Thymus (tissue), 14 donors: ENCODE measurements at places on chromosomes 12 and 14.
A peak's percentile ranks its signal among the peaks of the same experiment; 100 is the strongest.

GRCh38 chr14:39266525-39266870 is 32.8 kb downstream of the MIA2 start:
- no peaks in the 10 kb centered on the region for H3K27me3 ChIP-seq
- peak overlapping the region; percentile 93 for H3K4me3 ChIP-seq
- H3K36me3 ChIP-seq, result no peaks in the 10 kb centered on the region
- no peak for DNase-seq

DNA sequence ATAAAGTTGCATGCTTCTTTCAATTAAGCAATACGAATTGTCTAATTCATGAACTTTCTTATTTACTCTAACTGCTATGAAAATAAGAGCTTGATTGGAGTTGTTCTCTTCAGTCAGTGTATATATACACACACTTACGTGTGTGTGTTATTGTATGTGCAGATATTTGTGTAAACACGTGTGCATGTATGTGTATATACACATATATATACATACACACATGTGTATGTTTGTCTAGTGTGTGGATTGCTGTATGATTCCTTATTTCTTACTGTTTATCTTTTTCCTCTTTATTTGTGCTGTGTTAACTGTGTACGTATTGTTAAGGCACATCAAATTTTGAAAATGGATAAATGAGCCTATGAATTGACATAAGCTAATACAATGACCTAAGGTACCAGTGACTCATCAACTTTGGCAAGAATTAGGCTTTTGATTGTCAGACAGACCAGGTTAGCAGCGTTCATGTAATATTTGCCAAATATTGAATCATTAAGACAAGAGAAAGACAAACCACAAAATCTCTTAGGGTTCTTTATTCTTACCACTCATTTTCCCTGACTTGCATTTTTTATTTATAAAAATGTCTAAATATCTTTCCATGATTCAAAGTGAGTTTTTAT is 423.9 kb downstream of the SOX5 start:
- H3K4me1 ChIP-seq, result no peaks in the 10 kb centered on the region
- no peak overlapping the region for H3K27ac ChIP-seq
- H3K27me3 ChIP-seq, result no peaks in the 10 kb centered on the region
- DNase-seq, result no peak
- no peaks in the 10 kb centered on the region for H3K36me3 ChIP-seq

DNA sequence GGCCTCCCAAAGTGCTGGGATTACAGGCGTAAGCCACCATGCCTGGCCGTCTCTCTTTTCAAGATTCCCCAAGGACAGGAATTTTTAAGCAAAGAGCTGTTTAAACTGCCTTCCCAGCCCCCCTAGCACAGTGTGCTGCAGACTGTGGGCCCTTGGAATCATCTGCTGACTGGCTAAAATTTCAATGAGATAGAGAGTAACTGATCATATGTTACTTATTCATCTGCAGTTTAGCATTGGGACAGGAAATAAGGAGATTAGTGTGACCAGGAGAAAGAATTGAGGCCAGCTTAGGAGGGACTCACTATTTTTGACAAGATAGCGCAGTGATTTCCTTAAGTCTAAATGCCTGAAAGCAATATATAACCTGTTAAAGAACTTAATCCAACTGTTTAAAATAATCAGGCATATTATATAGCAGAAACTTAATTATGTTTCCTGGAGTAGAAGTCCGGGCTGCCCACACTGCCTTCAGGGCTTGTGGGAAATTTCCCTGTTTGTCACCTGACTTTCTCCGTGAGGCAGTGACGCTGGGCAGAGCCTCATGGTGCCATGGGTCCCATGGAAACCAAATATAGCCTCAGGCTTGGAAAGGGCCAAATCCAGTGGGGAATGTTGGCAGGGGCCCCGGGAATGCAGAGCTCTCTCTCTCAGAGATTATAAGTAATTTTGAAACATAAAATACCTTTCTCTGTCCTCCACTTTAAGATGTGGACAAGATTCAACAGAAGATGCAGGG is 22.8 kb upstream of the CEBPE start:
- H3K4me3 ChIP-seq, result no peak overlapping the region
- H3K36me3 ChIP-seq, result no peaks in the 10 kb centered on the region

GRCh38 chr12:3252450-3252891 is 175.3 kb downstream of the TSPAN9 start:
- H3K4me1 ChIP-seq, result no peaks in the 10 kb centered on the region
- no peak for DNase-seq
- no peak overlapping the region for H3K4me3 ChIP-seq
- H3K27me3 ChIP-seq, result no peaks in the 10 kb centered on the region

DNA sequence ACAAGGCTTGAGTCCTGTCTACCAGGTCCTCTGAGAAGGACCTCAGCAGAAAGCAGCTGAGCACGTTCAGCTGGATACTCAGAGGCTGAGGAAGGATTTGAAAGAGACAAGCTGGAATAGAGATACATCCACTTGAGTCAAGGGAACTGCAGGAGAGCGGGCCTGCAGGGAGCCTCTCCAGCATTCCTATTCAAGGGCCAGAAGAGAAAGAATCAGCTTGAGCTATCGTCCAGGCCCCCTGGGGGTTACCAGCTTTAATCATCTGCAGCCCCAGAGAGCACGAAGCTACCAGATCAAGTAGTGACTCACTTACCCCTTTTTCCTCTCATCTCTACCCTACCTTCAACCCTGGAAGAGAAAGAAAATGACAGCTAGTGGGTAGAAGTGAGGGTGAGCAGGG is 80.9 kb downstream of the NDUFA12 start:
- H3K4me1 ChIP-seq, result no peaks in the 10 kb centered on the region
- no peak overlapping the region for H3K4me3 ChIP-seq
- H3K27me3 ChIP-seq, result no peaks in the 10 kb centered on the region
- H3K27ac ChIP-seq, result no peak overlapping the region
- no peak for DNase-seq

DNA sequence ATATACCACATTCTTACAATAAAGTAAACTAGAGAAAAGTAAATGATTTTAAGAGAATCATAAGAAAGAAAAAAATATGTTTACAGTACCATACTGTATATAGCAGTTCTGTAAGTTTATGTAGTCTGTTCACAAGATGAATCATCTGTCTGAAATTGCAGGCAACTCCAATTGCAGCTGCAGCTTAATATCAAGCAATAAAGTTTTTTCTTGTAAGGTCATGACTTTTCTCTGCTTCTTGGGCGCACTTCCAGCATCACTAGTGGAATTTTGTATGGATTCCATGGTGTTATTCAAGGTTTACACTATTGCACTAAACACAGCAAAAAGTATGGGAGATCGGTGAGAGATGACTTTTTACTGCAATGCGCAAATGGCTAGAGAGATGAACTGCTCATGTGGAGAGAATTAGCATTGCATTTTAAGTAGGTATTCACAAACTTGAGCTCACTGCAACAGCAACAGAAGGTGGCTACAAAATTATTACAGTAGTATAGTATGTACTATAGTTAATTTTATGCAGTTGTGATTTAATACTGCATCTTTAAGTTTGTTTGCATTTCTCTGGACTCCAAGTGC is 445.4 kb upstream of the OR4E1 start:
- H3K27ac ChIP-seq, result no peak overlapping the region
- DNase-seq, result no peak
- peaks cover 4% of the 10 kb centered on the region for H3K4me1 ChIP-seq
- H3K27me3 ChIP-seq, result no peaks in the 10 kb centered on the region
- H3K4me3 ChIP-seq, result no peak overlapping the region

DNA sequence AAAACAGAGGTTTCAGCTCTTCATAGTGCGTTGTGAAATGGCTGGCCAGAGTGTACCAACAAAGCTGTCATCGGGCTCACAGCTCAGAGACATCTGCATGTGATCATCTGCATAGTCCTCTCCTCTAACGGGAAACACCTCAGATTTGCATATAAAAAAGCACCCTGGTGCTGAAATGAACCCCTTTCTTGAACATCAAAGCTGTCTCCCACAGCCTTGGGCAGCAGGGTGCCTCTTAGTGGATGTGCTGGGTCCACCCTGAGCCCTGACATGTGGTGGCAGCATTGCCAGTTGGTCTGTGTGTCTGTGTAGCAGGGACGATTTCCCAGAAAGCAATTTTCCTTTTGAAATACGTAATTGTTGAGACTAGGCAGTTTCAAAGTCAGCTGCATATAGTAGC is 14.3 kb upstream of the PAPLN start:
- no peaks in the 10 kb centered on the region for H3K4me1 ChIP-seq
- H3K27ac ChIP-seq, result no peak overlapping the region
- H3K27me3 ChIP-seq, result no peaks in the 10 kb centered on the region
- DNase-seq, result no peak
- H3K4me3 ChIP-seq, result no peak overlapping the region

DNA sequence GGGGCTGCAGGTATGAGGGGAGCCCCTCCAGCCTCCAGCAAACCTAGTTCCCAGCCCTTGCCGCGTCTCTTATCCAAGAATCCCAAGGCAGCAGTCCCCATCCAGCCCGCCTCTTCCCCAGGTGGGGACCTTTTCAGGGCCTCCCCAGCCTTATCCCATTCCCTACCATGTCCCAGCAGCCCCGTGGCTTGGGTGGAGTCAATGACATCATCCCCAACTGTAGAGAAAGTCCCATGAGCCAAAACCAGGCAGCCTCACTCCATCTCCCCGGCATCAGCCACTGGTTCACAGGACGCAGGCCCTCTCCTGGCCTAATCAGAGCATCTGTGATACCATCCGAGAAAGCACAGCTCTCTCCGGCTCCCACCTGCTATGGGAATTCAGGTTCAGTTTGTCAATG is 131.0 kb downstream of the NCOR2 start:
- H3K27ac ChIP-seq, result no peak overlapping the region
- no peak for DNase-seq
- no peaks in the 10 kb centered on the region for H3K4me1 ChIP-seq
- no peak overlapping the region for H3K4me3 ChIP-seq
- no peaks in the 10 kb centered on the region for H3K27me3 ChIP-seq
